ENCODE measurements at places on chromosomes 6 and 20. TPM values are rescaled to one million over a fixed set of nuclear protein-coding genes. Genes with fewer than 3 reads are reported as not detected.

- H3K27me3 ChIP-seq = no peaks in the 10 kb centered on the region
- H3K4me3 ChIP-seq = peak overlapping the region; percentile 1
- H3K36me3 ChIP-seq = no peaks in the 10 kb centered on the region
- no peak for DNase-seq
These were observed 2.3 kb downstream of the DSTN start for GRCh38 chr20:17572034-17572638.

DNA sequence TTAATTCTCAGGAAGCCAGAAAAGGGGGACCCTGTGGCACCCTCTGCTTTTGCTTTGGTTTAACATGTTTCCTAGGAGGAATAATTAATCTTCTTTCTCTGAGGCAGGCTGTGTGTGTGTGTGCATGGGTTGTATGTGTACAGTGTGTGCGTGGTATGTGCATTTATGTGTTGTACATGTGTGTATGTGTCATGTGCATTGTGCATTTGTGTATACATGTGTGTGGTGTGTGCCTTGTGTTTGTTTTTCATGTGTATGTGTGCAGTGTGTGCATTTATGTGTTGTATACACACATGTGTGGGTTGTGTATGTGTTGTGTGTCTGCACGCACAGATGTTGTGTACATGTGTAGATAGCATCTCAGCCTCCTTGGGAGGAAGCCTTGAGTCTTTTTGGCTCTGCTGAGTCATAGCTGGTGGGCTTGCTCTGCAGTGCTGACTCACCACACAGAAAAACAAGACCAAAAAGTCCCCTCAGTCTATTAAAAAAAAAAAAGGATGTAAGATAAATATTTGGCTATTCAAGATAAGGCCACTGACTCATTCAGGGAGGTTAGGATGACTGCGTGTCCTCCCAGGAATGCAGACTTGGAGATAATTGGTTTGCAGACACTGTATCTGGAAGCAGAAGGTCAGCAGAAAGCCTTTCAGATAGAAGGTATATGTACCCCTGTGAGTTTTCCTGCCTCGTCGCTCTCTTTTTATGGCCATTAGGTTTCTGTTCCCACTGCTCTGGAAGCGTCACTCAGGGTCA is 58.6 kb downstream of the SYNJ2 start:
- peak overlapping the region; percentile 61 for H3K27ac ChIP-seq
- H3K4me1 ChIP-seq = peaks cover 10% of the 10 kb centered on the region
- H3K27me3 ChIP-seq = no peaks in the 10 kb centered on the region
- H3K36me3 ChIP-seq = no peaks in the 10 kb centered on the region
- H3K4me3 ChIP-seq = no peak overlapping the region

- H3K27ac ChIP-seq = no peak overlapping the region
- no peak overlapping the region for H3K4me3 ChIP-seq
- DNase-seq = no peak
- no peaks in the 10 kb centered on the region for H3K4me1 ChIP-seq
These were observed 50.7 kb upstream of the FAM210B start for GRCh38 chr20:56308036-56308435.

Gene OGFRL1
- 14.3 TPM for total RNA-seq

Gene HAO1
- total RNA-seq = not detected

Gene ZBTB22
- 31.8 TPM for total RNA-seq

DNA sequence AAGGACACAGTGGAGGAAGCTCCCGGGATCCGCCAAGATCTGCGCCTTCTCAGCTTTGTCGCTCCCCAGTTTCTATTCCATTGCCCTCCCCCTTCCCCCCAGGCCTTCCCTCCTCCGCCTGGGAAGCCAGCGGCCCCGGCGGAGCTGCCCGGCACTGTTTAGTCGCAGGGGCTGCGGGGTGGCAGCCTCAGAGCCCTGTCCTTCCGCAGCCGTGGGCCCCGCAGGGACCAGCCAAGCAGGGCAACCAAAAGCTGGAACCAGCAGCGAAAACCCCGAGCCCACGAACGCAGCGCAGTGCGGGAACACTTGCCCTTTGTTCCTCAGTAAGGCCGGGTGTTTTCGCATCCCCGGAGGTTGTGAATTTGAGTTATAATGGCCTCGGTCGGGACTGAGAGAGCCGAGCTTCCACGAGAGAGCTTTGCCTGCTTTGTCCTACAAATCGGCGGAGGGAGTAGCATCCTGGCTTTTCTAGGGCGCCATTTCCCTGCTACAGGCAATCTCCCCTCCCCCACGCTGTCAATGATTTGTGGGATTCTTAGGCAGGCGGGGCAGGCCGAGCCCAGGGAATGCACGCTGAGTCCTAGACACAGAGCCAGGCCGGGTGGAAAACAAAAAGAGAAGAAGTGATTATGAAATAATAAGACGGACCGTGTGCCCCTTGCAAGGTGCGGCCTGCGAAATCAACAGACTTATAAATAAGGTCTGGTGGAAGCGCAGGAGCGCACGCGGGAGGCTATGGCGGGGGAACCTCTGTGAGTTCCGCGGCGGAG is 4.0 kb upstream of the TUBB2B start:
- H3K4me1 ChIP-seq = peaks cover 58% of the 10 kb centered on the region
- peak; percentile 84 for DNase-seq
- no peaks in the 10 kb centered on the region for H3K36me3 ChIP-seq
- peak overlapping the region; percentile 83 for H3K27ac ChIP-seq

Gene LY6G6D
- total RNA-seq = not detected

DNA sequence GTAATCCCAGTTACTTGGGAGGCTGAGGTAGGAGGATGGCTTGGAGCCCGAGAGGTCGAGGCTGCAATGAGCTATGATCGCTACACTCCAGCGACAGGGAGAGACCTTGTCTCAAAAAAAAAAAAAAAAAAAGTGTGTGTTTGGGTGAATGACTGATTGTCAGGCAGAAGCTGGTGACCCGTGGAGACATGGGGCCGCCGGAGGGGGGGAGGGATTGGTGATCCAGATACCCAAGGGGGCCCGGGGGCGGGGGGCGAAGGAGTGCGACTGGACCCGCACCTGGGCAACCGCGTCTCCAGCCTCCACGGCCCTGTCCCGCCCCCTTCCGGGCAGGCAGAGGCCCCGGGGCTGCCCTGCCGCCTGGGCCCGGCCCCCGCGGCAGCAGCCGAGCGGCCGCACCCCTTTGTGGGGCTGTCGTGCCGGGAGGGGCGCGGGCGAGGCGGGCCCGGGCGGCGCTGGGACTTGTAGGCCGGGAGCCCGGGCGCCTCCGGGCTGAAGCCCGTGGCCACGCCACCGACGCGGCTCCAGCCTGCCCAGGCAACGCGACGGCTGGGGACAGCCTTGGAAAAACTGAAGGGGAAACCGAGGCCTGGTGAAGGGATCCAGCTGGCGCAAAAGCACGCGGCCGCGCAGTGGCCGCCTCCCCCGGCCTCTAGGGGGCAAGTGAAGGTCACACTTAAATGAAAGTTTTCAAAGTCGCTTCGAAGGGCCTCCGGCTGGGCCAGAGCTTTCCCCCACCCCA is 2.1 kb upstream of the RBM38 start:
- H3K4me1 ChIP-seq = peaks cover 62% of the 10 kb centered on the region
- peak overlapping the region; percentile 22 for H3K4me3 ChIP-seq
- no peaks in the 10 kb centered on the region for H3K27me3 ChIP-seq
- peak; percentile 90 for DNase-seq
- peak overlapping the region; percentile 82 for H3K27ac ChIP-seq
- no peaks in the 10 kb centered on the region for H3K36me3 ChIP-seq

DNA sequence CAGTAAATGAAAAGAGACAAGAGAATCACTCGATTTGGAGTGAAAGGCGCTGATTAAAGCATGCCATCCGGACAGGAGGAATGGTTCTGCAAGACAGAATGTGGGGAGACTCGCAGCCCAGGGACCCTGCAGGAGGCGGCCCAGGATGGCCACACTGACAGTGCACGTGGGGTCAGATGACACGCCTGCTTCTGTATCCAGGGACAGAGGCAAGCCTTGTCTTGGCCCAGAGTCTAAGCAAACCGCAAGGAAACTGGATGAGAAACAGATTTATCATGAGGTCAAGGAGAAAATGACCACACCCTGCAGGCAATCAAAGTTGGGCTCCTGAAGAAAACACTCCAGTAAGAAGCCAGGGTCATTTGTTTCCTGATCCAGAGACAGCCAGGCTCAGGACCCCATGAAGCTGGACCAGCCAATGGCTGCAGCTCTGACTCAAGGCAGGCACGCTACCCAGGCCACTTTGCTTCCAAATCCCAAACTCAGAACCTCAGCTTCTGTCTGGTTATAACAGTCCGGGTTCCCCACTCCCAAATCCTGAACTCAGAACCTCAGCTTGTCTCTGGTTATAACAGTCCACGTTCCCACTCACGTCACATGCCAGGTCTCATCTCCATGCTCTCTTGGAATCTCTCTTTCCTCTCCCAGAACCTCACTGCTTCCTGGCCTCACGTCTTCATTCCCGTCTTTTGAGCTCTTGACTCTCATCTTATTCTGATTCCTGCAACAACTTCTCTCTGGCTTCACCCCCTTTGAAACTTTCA is 144.9 kb upstream of the THBS2 start:
- no peaks in the 10 kb centered on the region for H3K4me1 ChIP-seq
- no peak overlapping the region for H3K4me3 ChIP-seq
- no peaks in the 10 kb centered on the region for H3K27me3 ChIP-seq
- no peak overlapping the region for H3K27ac ChIP-seq

Gene ENPP4
- 14.3 TPM for total RNA-seq

Gene LST1
- total RNA-seq = not detected

Gene IL17A
- not detected for total RNA-seq

DNA sequence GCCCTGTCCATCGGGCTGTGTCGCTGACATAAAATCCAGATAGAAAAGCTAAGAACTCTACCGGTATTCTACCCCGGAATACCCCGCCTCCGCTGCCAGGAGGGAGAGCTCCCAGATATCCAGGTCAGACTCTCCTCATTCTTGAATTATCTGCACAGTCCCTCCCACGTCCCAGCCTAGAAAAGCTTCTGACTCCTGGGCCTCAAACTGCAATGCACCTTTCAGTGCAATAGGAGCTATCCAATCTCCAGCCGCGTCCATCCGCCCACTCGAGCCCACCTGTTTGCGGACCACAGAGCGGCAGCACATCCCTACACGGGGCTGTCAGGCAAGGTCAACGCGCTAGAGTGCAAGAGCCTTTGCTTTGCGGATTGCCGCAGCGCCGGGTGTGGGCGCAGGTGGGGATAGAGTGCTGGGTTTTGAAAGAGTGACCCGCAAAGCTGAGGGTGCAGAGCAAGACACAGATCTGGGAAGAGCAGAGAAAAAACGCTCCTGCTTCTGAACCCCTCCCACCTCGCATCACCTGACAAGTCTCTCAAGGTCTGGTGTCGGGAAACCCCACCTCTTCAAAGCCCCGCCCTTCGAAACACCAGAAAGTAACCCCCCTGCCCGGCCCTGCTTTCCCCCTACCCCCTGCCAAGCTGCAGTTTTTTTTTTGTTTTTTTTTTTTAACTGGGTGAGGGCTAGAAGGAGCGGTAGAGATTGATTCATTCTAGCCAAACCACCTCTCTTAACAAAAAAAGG is 1.3 kb downstream of the TAPBP start:
- peak; percentile 89 for DNase-seq
- H3K36me3 ChIP-seq = no peaks in the 10 kb centered on the region
- H3K4me3 ChIP-seq = peak overlapping the region; percentile 63

DNA sequence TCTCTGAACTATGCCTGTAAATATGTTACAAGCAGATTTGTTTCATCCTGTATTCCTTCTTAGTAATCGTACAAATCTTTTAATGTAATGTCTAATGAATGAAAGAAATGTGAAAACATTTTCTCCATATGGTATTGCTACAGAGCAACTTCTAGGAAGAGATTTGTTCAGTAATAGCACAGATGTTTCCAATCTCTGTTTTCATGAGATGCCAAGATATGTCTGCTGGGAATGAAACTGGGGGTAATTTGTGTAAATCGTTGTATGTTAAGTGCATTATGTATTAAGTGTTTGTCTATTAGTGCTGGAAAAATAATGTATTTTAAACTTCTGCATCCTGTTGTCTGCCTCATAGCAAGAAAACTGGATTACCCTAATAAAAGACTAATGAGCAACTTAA is 722.2 kb upstream of the EYS start:
- H3K36me3 ChIP-seq = no peaks in the 10 kb centered on the region
- H3K27ac ChIP-seq = no peak overlapping the region
- DNase-seq = no peak
- H3K27me3 ChIP-seq = no peaks in the 10 kb centered on the region
- H3K4me1 ChIP-seq = no peaks in the 10 kb centered on the region

GRCh38 chr6:17038316-17038715 is 63.5 kb upstream of the STMND1 start:
- H3K36me3 ChIP-seq = no peaks in the 10 kb centered on the region
- no peaks in the 10 kb centered on the region for H3K27me3 ChIP-seq
- no peak for DNase-seq
- no peak overlapping the region for H3K4me3 ChIP-seq

Measured in transverse colon (tissue), 4 donors.